Stimulated activated CD4-positive, alpha-beta T cell treated with anti-CD3 and anti-CD28 coated beads, Interleukin-2, amount 100 ng/mL, for 24 hours (primary cell): ENCODE measurements at places on chromosomes 5 and 9.

- DNase-seq, result no peak
These were observed 8.8 kb downstream of the TENT2 start for GRCh38 chr5:79621056-79621455.

GRCh38 chr9:33932078-33932807 is 115.3 kb downstream of the UBE2R2 start:
- DNase-seq, result no peak

DNA sequence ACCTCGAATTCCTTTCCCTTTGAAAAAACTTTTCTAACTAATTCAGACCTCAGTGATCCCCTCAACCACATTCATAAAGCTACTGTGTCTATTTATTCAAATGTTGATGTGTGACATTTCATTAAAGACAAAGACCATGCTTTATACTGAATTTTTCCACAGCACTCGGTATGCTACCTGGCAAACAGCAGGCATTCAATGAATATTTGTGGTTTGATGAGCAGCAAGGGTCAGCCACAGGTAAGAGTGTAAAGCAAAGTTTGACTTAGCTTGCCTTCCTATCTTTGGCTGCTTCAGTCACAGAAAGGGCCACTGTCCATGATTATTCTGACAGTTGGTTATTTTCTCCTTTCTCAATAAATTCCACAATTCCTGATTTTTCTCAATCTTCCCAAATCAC is 5.1 kb upstream of the CDC42SE2 start:
- DNase-seq, result no peak

- no peak for DNase-seq
These were observed 129.4 kb downstream of the FBN2 start for GRCh38 chr5:128408622-128409021.

GRCh38 chr5:75566710-75567309 is 44.4 kb upstream of the ANKDD1B start:
- peak; percentile 55 for DNase-seq

- no peak for DNase-seq
These were observed 85.3 kb downstream of the BARX1 start for GRCh38 chr9:93869863-93870262.

GRCh38 chr9:87479801-87480201 is 17.9 kb upstream of the DAPK1 start:
- no peak for DNase-seq

DNA sequence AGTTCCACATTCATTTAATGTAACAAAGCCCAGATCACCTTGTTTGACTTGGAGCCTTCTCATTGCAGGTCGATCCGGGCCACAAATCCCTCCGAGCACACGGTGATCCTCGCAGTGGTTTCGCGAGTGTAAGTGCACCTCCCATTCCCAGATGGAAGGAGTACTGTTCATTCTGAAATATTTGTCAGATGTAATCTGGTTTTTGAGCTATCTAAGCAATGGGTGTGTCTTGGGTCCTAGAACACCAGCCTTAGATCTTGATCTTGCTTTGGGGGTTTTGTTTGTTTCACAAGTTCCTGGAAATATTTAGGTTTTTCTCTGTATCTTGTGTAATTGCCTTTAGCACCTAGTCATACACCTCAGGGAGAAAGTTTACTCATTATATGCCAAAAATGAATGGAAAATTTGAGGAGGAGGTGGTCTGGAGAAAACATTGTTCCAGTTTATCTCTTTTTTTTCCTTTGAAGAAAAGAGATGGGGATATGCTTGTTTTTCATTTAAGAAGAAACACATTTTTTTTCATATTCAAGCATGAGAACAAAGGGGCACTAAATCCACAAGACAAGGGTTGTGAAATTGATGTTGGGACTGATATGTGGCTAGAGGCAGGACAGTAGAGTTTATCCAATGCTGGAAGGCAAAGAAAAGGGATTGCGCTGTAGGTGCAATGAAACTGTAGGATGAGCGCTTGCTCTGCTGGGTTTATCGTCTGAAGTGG is 118.6 kb downstream of the PDE8B start:
- no peak for DNase-seq

GRCh38 chr9:107249131-107249533 is 33.9 kb upstream of the RAD23B start:
- no peak for DNase-seq

- no peak for DNase-seq
These were observed 73.4 kb upstream of the MELK start for GRCh38 chr9:36499174-36499890.
